ENCODE measurements at places on chromosomes 7 and 10. TPM values are rescaled to one million over a fixed set of nuclear protein-coding genes. Genes with fewer than 3 reads are reported as not detected.

The SPDYE16 gene
- not detected for total RNA-seq

The ANKRD1 gene
- 1,007 TPM for total RNA-seq

The PNLIPRP2 gene
- not detected for total RNA-seq

The CRYGN gene
- total RNA-seq, result not detected

The ADARB2 gene
- total RNA-seq, result 0.07 TPM

The GIMAP1 gene
- total RNA-seq, result 10.4 TPM

The CLDN15 gene
- total RNA-seq, result 3.3 TPM

The TBXAS1 gene
- 15.6 TPM for total RNA-seq

The SLC13A1 gene
- not detected for total RNA-seq

The GSTO2 gene
- total RNA-seq, result 0.65 TPM

The GPNMB gene
- total RNA-seq, result 0.72 TPM

The ARHGEF35 gene
- total RNA-seq, result 0.53 TPM

The NEUROD6 gene
- total RNA-seq, result not detected

The FOXI2 gene
- not detected for total RNA-seq

The TCTN3 gene
- total RNA-seq, result 30.9 TPM

The FAM24B gene
- total RNA-seq, result 14.1 TPM

The SUGCT gene
- total RNA-seq, result 1.8 TPM

The PSD gene
- 0.07 TPM for total RNA-seq

The AOAH gene
- not detected for total RNA-seq
